ENCODE measurements at places on chromosomes 4 and X.

DNA sequence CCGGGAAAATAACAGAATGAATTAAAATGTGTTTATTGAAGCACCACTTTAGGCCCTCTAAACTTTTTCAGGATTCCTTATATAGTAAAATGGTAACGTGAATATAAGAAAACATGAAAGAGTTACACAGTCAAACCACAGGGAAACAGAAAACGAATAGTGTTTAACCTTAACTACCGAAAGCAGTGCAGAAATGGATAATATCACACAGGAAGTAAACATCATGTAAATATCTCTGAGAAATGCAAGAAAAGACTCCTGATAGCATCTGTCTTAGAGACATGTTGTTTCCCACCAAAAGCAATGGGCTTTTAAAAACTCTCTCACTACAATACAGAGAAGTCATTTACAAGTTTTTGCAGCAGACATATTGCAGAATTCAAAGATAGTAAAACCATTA is 323.9 kb upstream of the CXXC4 start:
- no peak for DNase-seq

- no peak for DNase-seq
Measured at GRCh38 chrX:1700757-1701156, 85.9 kb downstream of the ASMT start.

DNA sequence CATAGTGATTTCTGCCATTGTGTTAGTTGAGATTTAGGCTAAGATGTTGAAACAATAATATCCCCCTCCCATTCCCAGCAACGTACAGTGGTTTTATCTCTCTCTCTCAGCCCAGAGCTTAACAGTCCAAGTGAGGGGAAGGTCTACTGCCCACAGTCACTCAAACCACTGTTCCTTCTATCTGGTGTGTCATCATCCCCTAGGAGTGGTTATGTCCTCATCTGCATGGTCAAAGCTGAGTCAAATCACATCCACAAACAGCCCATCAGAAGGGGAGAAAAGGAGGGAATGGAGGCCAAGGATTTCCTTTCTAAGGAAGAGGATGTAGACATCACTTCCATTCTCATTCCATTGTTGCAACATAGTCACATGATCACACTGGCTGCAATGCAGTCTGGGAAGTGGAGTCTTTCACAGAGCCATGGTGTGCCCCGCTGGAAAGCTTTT is 42.8 kb upstream of the CHRNA9 start:
- DNase-seq = peak; percentile 62

DNA sequence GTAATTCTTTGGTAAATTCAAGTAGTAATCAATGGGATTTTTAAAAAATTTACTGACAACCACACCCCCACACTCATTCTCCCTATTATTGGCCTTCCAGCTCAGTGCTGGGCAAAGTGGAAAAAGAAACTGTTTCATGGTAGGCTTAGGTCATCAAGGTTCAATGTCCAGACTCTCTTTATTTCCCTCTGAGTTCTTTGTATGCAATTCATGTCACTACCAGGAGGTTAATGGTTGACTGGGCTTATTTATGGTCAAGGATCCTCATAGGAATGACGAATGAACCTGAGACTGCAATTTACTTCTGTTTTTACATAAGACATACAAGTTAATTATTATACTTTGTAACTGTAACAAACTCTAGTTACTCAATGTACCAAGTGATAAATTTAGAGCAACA is 403.2 kb downstream of the KLHL13 start:
- no peak for DNase-seq

- no peak for DNase-seq
Measured at GRCh38 chr4:26864899-26865298, 4.3 kb downstream of the STIM2 start.

GRCh38 chr4:144362366-144362765 is 221.8 kb upstream of the GYPA start:
- no peak for DNase-seq

GRCh38 chr4:107318078-107318477 is 282.0 kb upstream of the DKK2 start:
- DNase-seq = peak; percentile 2
